ENCODE measurements at places on chromosomes 3 and 15.
A peak's percentile ranks its signal among the peaks of the same experiment; 100 is the strongest.

GRCh38 chr3:27485866-27486265, 1.7 kb upstream of the SLC4A7 start:
- DNase-seq = no peak

DNA sequence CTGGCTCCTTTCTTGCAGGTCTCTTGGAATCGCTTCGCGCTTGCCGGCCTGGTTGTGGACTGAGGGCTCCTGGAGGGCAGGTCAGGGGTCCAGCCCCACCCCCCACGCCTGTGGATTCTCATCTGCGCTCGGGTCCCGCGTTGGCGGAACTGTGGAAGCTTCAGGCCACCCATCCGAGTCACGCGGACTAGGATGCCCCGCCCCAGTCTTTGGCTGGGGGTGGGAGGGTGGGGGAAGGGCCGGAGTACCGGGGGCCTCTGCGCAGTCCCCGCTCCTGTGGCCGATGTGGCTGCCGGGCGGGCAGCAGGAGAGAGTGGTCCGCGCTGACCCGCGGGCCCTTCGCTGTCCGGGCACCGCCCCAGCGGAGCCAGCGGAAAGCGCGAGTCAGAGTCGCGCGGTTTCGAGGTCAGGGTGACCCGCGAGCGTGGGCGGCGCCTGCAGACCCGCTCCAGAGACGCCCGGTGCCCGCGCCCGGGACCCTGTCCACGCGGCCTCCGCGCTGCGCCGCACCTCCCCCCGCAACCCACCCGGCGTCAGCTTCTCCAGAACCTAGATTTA, 114.2 kb downstream of the KLF13 start:
- DNase-seq = peak; percentile 30

- no peak for DNase-seq
Observed at GRCh38 chr15:59022188-59022587, 34.7 kb downstream of the RNF111 start.

DNA sequence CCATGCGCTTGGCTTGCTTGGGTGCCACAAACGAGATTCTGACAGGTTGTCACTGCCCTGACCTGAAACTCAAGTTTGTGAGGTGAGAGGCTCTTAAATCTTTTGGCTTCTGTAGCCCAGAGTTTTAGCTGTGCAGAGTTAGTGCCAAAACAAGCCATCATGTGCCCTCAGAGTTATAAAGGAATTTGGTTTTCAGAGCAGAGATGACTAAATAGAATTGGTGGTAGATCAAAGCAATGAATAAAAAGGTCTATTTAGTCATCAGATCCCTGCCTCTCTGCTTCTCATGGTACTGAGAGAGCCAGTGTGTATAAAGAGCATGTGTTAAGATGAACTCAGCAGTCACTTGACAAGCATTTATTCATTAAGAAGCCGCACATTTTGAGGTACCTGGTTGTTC, 207.5 kb upstream of the DPH6 start:
- no peak for DNase-seq

DNA sequence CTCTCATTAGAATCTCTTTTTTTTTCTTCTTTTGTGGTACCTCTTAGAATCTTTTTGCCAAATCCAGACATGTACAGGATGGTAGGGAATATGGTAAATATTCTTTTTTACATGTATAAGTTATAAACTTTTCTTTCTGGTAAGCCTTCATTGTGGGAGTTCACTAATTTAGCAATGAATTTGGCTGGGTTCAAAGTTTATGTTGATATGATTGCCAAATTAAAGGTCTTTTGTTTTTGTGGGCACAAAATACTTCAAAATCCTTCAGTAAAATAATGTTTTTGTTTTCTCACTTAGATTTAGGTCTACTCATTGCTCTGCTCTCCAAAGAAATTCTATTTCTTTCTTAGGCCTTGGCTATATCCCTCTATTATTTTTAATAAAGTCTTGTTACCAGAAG, 1405.9 kb upstream of the ALCAM start:
- no peak for DNase-seq

DNA sequence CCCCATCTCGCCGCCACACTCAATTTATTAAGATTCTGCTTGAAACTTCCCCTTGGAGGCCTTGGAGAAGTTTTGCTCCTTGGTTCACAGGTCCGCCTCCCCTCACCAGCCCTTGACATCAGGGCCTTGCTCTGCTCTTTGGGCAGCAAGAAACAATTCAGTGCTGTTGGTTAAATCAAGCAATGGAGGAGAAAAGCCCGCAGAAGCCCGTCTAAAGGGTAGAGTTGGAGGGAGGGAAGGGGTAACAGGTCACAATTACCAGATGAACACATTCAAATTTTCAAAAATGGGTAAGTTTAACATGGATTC, 429 bp downstream of the PARP9 start:
- DNase-seq = peak; percentile 14

DNA sequence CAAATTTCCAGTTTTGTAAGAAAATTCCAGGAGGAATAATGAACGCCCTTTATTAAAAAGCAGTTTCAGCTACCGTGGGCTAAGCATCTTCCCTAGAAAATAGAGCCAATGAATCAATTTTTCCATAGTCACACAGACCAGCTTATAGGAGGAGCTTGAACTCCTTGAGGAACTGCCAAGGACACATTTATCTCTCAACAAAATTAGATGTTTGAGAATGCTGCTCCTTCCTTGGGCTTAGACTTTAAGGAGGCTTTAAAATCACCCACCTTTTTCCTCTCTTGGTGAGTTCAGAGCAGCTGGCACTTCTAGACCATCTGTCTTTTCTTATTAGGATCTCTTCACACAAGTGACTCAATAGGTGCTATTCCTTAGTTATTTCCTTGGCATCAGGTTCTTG, 588.0 kb downstream of the SQOR start:
- no peak for DNase-seq

DNA sequence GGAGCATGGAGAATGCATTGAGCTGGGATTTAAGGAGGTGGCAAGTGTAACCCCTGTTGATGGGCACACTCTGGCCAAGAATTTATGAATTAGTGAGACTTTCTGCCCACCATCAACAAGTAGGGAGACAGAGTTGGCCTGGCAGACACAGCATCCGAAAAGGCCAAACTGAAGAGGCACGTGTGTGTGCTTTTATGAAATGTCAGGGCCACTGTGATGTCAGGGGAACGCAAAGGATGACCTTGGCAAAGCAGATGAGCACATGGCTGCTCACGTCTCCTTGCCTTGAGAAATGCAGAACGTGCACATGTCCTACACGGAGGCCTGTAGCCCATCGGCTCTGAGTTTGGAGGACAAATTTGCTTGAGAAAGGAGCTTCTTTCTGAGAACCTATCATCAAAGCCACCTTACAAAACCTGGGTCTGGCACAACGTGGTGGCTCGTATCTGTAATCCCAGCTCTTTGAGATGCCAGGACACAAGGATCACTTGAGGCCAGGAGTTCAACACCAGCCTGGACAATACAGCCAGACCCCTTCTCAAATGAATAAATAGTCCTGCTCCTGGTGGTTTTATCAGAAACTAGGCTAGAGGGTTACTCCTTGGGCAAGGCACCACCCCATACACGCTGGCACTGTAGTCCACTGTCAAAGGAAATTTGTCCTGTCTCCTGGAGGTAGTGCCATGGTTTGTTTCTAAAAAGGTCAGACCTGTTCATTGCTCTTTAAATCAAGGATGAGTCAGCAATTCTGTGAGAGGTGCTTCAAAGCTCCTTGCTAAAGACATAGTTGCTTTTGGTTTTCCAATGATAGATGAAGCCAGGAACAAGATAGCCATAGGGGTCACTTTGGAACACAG, 941 bp upstream of the SH3BP5 start:
- no peak for DNase-seq

DNA sequence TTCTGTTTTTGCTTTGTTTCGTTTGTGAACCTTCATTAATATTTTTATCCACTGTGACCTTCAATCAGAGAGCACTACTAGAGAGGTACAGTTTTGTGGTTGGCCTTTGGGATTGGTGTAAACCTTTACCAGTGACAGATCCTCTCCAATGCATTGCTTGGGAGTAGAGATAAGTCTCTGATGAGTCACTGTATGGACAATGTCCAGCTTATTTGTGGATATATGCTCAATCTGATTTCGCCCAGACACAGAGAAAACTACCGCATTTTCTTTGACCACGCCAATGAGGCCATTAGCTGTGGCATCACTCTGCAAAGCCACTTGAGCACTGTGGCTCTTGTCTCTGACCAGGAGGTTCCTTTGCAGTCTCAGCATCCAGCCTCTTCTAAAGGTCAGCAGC, 964.7 kb downstream of the TUSC7 start:
- DNase-seq = no peak

DNA sequence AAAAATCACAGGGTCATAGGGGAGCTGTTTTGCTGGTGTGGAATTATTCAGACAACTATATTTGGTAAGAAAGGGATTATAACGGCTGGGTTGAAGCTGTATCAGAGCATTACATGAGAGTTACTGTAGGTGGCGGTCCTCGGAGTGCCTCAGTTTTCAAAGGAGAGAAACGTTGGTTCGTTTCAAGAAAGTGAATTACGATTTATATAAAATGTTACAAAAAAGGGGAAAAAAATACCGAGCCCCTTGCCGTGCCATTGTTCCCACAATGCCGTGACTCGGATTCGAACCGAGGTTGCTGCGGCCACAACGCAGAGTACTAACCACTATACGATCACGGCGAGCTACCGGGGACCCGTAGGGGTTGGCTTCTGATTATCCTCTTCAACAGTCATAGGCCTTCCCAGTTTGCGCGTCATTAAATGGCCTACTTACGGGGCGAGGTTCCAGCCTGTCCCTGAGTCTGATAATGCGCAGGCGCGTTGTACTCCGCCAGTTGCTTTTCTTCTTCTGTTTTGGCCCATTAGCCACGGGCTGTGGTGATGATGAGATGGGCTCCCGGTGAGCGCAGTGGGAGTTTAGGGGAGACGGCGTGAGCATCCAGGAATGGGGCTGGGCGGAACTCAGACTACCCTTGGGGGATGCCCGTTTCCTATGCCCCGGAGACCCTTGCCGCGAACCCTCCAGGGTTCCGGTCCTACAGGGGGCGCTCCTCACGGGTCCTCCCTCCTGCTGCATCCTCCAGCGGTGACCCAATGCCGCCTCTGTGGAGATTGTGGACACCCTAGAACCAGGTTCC, 10.8 kb upstream of the SHF start:
- peak; percentile 92 for DNase-seq

- no peak for DNase-seq
Observed at GRCh38 chr3:125356140-125357026, 18.7 kb downstream of the ZNF148 start.

DNA sequence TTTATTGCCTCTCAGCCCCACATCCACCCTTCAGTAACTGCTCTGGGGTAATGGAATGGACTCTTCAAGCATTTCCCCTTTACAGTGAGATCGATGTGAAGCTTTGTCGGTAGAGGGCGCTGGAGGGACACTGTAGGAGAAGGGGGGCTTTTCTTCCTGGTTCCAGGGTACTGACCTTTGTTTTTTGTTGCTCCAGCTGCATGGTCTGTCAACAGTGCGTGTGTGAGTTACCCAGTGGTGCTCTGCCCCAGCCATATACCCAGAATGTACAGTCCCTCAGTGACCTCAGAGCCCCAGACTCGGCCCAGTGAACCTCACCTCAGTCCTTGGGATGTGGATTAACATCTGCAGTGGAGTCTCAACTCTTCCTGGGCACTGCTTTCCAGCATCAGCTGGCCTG, 180.3 kb upstream of the TSC22D2 start:
- DNase-seq = peak; percentile 68

GRCh38 chr3:37899101-37899707, 37.5 kb downstream of the CTDSPL start:
- no peak for DNase-seq

DNA sequence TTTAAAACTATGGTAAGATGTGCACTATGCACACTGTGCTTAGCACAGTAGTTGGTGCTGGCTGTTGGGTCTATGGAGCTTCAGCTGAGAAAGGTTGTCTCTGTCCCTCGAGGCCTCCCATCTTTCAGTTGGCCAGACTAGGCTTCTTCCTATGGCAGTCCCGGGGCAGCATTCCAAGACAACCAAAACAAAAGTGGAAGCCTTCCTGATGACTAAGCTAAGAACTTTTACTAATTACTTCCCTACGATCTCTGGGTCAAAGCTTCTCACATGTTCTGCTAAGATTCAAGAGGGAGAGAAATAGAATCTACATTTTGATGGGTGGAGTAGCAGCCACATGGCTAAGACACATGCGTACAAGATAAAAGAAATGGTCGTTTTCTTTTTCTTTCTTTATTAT, 342.8 kb downstream of the TUSC7 start:
- DNase-seq = no peak

GRCh38 chr3:74787011-74787410, 172.6 kb upstream of the CNTN3 start:
- DNase-seq = no peak

GRCh38 chr3:39104961-39105686, 2.3 kb downstream of the GORASP1 start:
- no peak for DNase-seq

DNA sequence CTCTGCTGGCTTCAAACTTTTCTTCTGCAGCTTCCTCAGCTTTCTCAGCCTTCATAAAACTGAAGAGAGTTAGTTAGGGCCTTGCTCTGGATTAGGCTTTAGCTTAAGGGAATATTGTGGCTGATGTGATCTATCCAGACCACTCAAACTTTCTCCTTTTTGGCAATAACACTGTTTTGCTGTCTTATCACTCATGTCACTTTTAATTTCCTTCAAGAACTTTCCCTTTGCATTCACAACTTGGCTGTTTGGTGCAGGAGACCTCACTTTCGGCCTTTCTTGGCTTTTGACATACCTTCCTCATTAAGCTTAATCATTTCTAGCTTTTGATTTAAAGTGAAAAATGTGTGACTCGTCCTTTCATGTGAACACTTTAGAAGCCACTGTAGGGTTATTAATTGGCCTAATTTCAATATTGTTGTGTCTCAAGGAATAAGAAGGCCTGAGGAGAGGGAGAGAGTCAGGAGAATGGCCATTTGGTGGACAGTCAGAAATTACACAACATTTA, 60.7 kb downstream of the SLC24A1 start:
- no peak for DNase-seq

DNA sequence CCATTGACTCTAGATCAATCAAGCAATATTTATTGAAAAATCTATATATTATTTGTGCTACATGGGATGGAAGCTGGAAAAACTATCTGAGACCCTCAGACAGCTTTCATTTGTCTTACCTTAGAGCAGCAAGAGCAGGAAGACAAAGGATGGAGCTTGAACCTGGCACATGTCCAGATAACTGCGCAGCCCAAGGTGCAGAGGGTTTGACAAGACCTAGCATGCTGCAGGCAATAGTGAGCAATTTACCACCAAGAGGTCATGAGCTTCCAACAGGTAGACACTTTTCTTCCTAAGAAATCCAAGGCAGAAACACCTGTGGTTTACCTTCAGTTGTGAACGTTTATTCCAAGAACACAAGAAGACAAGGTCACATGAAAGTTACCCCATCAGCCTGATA, 214.7 kb upstream of the NECTIN3 start:
- DNase-seq = no peak
